ENCODE measurements at places on chromosomes 5 and 9.

GRCh38 chr5:179342577-179342976, 2.7 kb downstream of the ADAMTS2 start:
- no peak for DNase-seq

GRCh38 chr5:29229461-29229860, 1964.0 kb upstream of the CDH6 start:
- no peak for DNase-seq

- DNase-seq: no peak
These were observed 70.3 kb downstream of the MAP1B start for GRCh38 chr5:72177538-72177937.

- DNase-seq: no peak
These were observed 62.4 kb upstream of the HTR4 start for GRCh38 chr5:148716716-148717115.

- DNase-seq: no peak
These were observed 5.6 kb upstream of the URM1 start for GRCh38 chr9:128365525-128365924.

Measured in GM12864 (cell line).